ENCODE measurements at places on chromosomes 7 and 10.

DNA sequence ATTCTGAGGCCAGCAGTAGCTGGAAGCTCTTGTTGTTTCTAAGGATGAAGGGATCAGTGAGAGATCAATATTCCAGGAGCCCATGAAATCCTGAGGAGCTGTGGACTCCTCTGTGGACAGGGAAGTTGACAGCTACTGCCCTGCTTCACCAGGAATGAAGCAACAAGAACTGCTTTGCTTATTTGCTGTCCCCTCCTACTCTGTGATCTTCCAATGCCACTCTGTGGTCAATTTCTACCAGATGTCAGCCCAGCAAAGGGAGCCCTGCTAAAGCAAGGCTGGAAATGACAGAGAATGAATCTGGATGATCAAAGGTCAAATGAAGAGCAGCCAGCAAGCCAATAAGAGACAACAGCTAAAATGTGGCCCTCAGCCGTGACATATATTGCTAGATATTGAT lies 227.5 kb upstream of the CHRM2 start:
- DNase-seq, result no peak

- DNase-seq, result no peak
Observed at GRCh38 chr10:48232717-48233447, 41.6 kb downstream of the FRMPD2 start.

DNA sequence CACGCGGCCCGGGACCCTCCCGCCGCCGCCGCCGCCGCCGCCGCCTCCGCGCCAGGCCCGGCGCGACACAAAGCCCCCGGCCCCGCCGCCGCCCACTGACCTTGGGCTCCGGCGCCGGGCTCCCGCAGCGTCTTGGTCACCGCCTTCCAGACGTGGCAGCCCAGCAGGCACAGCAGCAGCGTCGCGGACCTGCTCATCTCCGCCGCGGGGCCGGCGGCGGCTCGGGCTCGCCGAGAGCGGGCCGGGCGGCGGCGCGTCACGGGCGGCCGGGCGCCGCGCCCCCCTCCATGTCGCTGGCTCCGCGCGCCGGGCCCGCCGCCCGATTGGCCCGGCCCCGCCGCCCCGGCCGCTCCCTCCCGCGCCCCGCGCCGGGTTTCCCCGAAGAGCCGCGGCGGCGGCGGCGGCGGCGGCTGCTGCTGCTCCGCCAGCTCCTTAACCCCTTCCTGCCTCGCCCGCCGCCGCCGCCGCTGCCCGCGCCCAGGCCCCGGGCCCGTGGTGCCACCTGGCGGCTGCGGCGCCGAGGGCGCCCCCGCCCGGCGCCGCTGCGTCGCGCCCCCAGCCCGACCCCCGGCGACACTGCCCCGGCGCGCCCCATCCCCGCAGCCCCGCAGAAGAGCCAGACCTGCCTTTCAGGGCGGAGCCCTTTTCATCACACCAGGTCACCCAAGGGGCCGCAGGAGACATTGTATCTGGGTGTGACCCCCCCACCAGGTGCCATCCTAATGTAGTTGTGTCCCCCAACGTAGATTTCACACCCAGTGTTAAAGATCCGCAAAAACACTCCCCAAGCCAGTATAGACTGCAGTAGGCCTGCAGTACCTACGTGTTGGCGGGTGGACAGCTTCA lies at the start of gene FAM171A1:
FAM171A1 (minus strand) TSS at position 434 of the 846 bp plus-strand sequence; CDS start at position 197, 237 bp downstream.
- peak; percentile 76 for DNase-seq

DNA sequence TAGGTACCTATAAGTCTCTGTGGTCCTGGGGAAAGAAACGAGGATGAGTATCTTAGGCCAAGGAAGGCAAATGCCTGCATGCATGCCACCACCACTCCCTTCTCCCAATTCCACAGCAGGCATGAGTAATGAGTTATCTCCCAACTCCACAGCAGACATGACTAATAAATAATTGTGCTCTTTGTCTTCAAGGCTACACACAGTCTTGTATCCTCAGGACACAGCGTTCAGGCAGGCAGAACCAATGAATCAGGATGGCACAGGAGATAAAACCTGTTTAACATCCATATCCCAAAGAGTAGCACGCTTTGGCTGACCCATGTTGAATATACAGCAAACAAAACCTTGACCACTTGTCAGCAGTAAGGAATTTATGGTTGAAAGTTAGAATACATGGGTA lies 229.7 kb upstream of the NFE2L3 start:
- DNase-seq, result no peak

- DNase-seq, result no peak
Observed at GRCh38 chr10:17022466-17022825, 107.2 kb downstream of the CUBN start.

DNA sequence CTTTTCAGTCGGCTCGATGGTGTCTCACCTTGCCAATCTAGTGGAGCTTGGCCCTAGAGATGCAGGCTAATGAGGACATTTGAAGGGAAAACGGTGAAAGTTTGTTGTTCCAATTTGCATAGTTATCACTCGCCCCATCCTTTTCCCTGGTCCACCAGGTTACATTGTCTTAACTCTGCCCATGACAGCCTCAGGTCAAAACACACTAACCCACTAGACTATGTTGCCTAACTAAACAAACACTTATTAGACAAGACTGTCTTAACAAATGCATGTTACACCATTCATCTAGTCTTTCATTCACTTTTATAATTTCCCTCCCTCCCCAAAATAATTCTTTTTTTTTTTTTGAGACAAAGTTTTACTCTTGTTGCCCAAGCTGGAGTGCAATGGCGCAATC lies 40.7 kb downstream of the USP6NL start:
- no peak for DNase-seq

- DNase-seq, result no peak
Observed at GRCh38 chr10:86282664-86283465, 83.7 kb downstream of the GRID1 start.

DNA sequence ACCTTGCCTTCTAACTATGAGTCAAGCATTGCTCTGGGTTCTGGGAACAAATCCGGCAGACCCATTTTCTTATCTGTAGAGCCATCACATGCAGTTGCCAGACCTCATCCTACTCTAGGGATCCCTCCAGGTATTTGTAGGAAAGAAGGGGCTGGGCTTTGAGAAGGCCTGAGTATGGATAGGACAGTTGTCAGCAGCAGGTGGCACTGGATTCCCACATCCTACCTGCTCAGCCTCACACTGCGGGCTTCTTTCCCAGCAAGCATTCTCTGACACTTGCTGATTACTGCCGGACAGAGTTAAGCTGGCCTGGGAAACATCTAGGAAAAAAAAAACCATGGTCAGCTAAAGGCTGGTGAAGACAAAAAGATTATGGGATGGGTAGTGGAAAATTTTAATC lies 224.1 kb downstream of the CCSER2 start:
- DNase-seq, result no peak

DNA sequence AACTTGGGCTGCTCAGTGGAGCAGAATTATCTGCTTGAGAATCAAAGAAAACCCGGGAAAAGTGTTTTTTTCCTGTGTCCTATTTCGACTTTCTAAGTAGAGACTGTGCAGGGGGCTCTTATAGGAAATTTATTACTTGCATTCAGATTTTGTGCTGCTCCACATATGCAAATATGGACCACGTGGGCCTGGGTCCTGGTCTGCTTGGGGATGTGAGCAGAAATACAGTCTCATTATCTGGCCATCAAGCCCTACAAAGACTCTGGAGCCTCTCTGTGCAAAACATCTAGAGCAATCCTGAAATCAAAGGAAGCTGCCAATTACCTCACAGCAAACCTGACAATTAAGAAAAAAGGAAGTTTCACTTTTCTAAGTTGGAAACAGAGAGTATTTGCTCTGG lies 216.9 kb downstream of the LRMDA start:
- DNase-seq, result no peak

DNA sequence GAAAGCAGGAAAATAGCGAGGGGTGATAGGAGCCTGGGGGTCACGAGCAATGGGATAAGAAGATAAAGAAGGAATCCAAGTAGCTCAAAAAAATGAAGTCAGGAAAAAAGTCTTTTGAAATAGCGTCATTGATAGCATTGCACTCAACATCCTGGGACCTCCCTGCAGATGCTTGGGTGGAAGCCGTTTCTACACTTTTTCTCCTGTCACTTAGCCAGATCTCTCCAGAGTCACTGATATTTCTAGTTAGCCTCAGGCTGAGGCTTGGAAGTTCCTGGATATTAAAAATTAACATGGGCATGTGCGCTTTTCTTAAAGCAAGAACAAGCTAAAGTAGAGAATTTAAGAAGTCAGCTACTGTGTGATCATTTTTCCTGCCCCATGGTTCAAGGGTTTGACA lies 39.5 kb upstream of the CHST15 start:
- no peak for DNase-seq

DNA sequence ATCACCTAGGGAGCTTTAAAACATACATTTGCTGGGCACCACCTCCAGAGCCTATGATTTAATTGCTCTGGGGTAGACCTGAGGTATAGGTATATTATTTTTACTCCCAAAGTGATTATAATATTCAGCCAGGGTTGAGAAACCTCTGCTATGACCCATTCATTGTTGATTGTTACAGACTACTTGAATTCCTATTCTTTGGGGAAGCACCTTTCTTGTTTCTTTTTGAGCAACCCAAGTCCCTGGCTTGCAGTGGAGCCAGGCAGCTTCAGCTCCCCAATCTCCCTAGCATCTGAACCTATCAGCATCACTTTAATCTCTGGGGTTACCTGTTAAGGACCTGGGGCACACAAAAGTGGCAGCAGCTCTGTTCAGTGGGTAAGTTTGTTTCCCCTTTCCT lies 8.6 kb downstream of the PRKG1 start:
- no peak for DNase-seq

GRCh38 chr10:3568983-3569382 lies 216.0 kb downstream of the KLF6 start:
- DNase-seq, result no peak

DNA sequence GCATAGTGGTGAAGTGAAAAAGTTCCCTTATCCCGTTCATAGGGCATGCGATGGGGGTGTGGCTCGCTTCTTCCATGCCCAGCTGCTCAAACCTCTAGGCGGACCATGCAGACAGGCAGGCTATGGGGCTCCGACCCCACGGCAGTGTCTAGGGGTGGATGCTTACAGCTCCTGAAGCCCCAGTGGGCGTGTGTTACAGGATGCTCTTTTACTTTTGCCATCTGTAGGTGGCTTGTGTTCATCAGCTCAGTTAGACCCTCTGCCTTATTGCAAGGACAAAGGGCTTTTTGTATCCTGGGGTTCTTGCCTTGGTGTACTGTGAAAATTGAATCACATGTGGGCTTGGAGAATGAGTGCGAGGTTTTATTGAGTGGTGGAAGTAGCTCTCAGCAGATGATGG lies at the start of gene MYL10:
MYL10 (minus strand) TSS at position 126 of the 400 bp plus-strand sequence. CDS start 178 bp downstream, outside the sequence.
- no peak for DNase-seq

GRCh38 chr7:157434701-157435100 lies 97.9 kb downstream of the DNAJB6 start:
- no peak for DNase-seq

DNA sequence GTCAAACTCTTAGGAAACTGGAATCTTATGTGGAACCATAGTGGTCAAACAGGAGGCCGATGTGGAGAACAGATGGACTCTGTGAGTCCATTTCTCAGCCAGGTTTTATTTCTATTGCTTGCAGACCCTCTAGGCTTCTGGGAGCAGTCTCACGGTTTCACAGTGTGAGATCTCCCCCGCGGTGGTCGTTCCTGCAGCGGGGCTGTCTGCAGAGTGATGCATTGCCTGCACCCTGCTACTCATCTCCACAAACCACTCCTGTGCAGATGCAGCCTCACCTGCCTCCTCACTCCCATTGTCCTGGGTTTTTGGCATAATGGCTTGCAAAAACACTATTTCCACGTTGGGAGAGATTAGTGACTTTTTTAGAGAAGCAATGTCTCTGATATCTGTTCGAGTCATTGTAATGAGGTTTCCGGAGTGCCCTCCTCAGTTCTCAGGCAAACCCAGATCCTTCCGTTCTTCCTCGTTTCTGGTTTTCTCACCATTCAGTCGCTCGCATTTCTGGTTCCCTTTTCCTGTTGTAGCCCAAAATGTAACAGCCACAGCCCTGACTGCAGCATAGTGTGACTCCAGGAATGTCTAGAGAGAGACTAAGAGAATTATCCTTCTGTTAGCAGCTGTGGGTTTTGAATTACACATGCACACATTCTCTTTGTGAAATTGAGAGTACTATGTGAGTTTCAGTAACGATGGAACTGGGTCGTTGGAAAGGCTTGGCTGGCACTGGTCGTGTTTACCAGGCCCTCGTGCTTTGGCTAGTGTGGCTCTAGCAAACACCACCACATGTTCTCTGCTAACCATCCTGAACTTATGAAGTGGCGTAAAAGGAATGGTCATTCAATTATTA lies 30.2 kb downstream of the ACADSB start:
- DNase-seq, result no peak

DNA sequence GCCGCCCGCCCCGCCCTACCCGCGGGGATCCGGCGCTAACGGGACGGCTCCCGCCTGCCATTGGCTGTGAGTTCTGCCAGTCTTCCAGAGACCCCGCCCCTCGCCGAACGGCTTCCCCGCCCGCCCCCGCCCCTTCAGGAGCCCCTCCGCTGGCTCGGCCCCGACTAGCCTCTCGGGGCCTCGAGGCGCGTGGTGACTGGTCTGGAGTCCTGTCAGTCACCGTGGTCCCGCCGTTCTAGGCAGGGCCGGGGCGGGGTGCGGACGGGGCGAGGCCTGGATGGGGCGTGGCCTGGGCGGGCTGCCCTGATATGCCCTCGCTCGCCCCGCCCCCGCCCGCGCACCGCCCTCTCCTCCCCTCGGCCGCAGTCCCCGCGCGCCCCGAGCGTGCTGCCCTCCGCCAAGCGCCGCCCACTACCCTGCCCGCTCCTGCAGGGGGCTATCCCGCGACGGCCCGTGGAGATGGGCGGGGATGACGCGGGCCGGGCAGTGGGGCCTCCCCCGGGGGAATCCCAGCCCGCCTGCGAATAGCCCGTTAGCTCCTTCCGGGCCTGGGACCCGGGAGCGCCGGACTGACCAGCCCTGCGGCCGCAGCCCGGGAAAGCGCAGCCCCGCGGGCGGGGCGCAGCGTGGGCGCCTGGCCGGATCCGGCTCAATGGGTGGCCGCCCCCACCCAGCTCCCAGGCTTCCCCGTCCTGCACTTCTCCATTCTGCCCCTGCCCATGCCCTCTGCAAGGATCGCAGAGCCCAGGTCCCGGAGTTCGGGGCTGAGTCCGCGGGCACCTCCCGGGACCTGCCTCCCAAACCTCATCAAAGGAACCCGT lies 444 bp upstream of the HIP1 start:
- peak; percentile 99 for DNase-seq

DNA sequence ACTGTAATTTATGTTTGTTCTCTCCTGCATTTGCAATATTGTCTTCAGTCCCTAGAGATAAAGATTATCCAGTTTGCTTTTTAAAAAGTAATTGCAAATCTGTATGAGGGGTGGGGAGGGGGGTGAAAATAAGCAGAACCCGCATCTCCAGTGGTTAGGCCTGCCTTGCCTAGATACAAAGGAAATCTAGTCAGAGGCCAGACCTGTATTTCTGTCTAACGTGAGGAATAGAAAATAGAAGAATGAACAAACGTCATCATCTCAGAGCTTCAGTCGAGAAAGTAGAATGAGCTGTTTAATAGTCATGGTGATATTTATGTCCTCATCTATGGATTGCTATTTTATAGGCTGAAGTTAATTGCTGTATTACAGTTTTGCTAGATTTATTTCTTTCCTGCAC lies 284.2 kb downstream of the BICC1 start:
- DNase-seq, result no peak

DNA sequence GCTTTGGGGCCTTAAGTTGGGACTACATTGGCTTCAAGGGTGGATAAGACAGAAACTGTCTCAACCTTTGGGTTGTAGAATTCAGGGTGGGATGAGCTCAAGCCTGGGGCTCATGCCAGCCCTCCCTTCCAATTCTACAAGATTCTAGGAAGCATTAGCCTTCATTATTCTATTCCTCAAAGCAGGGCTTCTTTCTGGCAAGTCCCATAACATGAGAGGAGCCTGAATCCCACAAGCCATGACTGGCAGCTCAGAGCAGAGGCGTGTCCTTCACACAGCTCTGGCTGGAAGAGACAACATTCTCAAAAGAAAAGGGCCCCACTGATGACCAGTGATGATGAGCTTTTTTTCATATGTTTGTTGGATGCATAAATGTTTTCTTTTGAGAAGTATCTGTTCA lies 187.6 kb downstream of the PLXNA4 start:
- DNase-seq, result no peak
